ENCODE measurements at places on chromosomes 1 and 21.

GRCh38 chr21:33937931-33938339, 22.3 kb upstream of the ATP5PO start:
- DNase-seq = no peak

DNA sequence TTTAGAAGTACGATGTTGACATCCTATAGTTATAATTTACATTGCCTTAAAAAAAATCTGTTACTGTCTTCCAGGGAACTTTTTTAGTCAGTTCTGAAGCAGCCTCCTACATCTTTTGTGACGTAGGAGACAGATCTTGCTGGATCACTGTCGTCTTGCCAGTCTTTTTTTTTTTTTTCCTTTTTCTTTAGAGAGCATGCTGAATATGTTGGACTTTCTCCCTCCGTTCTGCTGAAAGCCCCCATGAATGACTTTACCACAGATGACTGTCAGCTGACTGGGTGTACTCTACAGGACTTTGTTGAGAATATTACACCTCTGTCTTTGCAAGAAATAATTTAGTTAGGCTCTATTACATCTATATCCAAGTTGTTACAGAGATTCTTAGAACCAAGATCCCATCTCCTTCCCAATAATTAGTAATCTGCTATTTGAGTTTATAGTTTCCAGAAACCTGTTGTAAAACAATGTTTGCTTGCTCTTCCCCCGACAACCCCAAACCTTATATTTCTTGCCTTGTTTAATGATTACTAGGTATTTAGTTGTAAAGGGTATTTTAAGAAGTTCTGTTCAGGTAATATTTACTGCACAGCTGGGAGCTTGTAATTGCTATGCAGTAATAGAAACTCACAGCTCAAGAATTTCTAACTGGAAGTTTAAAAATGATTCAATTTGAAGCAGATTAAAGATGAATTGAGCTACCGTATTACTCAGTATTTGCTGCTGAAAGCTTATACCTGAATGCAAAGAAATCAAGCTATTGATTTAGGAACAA, 61.8 kb downstream of the RASAL2 start:
- no peak for DNase-seq

- no peak for DNase-seq
Observed at GRCh38 chr1:17397910-17398695, 26.1 kb downstream of the PADI6 start.

GRCh38 chr1:108972951-108973350, 9.7 kb upstream of the CLCC1 start:
- no peak for DNase-seq

GRCh38 chr1:205729945-205730610, 19.9 kb downstream of the NUCKS1 start:
- DNase-seq = no peak

- DNase-seq = no peak
Observed at GRCh38 chr21:15908187-15908586, 178.4 kb downstream of the USP25 start.

GRCh38 chr1:214472364-214472763, 79.0 kb downstream of the PTPN14 start:
- DNase-seq = no peak

- DNase-seq = no peak
Observed at GRCh38 chr1:226134170-226135058, 52.1 kb downstream of the ACBD3 start.

- no peak for DNase-seq
Observed at GRCh38 chr1:155529929-155530328, 32.7 kb downstream of the ASH1L start.

- no peak for DNase-seq
Observed at GRCh38 chr1:5690898-5691297, 301.3 kb downstream of the NPHP4 start.

Measured in stimulated activated CD4-positive, alpha-beta T cell treated with anti-CD3 and anti-CD28 coated beads, Interleukin-15, amount 100 ng/mL, for 1 hour (primary cell).